ENCODE measurements at places on chromosomes 6 and 20.

DNA sequence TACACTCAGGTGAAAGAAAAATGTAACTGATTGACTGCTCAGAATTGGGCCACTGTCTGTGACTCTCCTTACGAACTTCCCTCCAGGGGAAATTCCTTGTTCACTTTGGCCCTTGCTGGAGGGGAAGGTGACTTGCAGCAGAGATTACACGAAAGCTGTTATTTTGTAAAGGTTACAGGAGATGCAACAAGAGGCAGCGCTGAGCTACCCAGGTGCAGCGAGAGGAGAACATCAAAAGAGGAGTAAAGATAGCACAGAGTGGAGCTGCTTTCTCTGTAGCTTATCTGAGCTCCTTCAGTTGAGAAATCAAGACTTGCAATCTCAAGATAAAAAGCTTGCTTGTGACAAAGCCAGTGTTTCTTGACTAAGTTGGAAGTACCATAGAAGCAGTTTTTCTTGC, 144.6 kb downstream of the ARHGAP18 start:
- no peak for DNase-seq

DNA sequence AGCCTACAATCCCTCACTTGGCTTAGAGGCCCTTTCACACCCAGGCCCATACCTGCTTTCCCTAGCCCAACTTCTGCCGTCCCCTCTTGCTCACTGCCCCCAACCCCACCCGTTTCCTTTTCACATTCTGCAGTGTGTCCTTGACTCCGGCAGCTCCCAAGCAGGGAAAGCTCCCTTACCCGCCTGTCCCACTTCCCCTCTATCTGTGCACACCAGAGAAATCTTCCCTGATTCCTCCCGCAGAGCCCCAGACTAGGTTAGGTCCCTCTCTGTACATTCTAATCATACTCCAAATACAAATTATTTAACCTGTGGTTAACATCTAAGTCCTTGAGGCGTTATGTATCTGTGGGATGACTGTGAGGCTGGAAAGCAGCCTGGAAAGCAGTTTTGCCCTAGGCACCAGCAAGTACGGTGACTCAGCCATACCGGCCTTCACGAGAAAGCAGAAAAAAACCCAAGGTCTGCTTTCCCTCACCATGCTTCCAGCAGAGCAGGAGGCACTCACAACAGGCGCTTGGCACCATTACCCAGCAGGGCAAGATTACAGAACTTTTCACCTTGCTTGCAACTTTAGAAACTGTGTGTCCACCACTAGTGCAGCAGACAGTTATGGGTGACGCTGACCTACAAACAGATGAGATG, 22.3 kb downstream of the ELOVL5 start:
- DNase-seq: peak; percentile 96

GRCh38 chr6:132733283-132733682, 19.4 kb upstream of the VNN1 start:
- DNase-seq: no peak

GRCh38 chr6:70707893-70708292, 40.2 kb downstream of the SMAP1 start:
- no peak for DNase-seq

DNA sequence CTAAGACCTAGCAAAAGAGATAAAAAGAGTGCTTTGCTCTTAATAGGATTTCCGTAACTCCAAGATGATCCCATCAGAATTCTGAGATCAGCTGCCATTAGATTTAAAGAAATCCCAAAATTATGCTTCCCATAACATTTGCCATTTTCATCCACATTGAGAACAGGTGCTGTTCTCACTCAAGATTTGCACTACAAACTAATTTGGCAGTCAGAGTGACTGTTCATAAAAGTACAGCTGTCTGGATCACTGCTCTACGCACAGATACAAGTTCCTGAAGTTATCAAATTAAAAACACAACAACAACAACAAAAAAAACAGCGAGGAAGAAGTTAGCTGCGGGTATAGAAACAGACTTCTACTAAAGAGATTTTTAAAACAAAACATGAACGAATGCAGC, 58.1 kb downstream of the ASCC3 start:
- DNase-seq: no peak

- peak; percentile 53 for DNase-seq
These were observed 113.0 kb upstream of the TMEM170B start for GRCh38 chr6:11424395-11425034.

- no peak for DNase-seq
These were observed 120.6 kb downstream of the GRM4 start for GRCh38 chr6:34025112-34025807.

DNA sequence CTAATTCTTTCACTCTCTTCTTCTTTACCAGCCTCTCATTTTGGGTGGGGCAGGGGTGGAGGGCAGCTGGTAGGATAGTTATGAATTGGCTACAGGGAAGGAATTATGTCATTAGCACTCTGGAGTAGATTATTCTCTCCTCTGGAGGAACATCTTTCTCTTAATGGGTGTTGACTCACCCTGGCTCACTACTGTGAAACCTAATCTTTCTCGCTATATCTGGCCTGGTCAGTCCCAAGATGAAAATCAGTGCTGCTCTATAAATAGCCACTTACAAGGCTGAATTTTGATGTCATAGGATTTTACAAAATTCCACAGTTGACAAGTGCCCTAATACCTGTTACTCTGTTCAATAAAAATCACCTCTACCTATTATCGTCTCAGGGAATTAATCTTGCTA, 151.3 kb downstream of the COL9A1 start:
- no peak for DNase-seq

GRCh38 chr6:124722141-124722878, 239.9 kb upstream of the RNF217 start:
- no peak for DNase-seq

DNA sequence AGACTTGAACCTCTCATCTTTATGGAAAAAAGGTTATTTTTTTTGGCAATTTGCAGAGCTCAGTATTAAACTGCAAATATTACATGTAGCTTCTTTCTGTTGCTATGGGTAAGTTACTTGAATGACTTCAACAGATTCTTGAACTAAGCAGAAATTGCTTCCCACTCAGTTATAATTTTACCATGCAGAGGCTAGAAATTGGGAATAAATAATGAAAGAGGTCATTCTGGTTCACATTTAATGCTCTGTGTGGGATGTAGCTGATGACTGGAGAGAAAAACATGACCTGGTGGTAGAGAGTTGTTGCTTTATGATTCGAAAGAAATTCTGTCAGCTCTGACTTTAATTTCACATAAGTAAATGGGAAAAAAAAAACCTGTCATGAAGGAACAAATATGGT, 16.8 kb upstream of the ADGB start:
- DNase-seq: no peak

DNA sequence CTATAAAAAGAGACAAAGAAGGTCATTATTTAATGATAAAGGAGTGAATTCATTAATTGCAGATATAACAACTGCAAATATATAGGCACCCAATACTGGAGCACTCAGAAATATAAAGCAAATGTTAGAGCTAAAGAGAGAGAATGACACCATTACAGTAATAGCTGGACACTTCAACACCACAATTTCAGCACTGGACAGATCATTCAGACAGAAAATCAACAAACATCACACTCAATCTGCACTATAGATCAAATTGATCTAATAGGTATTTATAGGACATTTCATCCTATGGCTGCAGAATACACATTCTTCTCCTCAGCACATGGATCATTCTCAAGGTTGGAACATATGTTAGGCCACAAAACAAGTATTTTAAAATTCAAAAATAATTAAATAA, 72.7 kb downstream of the MAP7 start:
- no peak for DNase-seq

DNA sequence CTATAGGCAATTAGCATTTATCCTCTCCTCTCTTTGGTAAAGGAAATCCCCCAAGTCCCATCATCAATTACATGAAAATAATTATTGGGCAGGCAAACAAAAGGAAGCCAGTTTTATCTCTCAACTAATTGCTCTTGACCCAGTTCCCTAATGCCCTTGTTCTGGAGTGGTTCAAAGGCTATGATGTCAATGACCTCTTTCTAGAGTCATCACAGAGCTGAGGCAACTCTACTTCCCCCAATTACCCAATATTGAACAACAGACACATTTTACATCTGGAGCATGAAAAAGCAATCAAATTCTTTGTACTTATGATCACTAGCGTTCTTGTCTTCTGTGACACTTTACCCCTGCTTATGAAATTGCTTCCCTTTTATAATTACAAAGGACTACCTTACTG, 43.5 kb downstream of the NT5E start:
- no peak for DNase-seq

DNA sequence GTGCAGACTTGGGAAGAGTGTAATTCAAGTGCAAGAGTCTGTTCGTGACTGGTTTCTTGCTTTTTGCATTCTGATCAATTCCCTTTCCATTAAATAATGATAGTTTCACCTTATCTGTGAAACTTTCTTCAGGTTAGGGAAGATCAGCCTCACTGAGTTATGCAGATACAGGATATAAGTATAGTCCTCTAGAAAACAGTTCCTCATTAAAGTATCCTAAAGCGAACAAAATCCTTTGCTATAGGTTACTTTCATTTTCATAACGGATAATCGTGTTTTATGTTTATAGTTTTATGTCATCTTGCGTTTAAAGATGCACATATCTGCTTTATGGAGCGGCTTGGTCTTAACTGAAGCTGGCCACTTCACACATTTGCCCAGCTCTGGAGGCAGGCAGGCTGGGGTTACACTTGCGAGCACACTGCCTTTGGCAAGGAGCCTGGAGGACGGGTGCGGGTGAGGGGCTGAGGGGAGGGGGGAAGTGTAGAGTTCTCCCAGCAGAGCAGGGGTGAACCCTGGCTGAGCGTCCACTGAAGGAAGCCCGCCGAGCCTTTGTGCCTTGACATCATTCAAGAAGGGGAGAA, 123.5 kb upstream of the IFNGR1 start:
- no peak for DNase-seq

- no peak for DNase-seq
These were observed 2.1 kb upstream of the MUC22 start for GRCh38 chr6:31008165-31008564.

DNA sequence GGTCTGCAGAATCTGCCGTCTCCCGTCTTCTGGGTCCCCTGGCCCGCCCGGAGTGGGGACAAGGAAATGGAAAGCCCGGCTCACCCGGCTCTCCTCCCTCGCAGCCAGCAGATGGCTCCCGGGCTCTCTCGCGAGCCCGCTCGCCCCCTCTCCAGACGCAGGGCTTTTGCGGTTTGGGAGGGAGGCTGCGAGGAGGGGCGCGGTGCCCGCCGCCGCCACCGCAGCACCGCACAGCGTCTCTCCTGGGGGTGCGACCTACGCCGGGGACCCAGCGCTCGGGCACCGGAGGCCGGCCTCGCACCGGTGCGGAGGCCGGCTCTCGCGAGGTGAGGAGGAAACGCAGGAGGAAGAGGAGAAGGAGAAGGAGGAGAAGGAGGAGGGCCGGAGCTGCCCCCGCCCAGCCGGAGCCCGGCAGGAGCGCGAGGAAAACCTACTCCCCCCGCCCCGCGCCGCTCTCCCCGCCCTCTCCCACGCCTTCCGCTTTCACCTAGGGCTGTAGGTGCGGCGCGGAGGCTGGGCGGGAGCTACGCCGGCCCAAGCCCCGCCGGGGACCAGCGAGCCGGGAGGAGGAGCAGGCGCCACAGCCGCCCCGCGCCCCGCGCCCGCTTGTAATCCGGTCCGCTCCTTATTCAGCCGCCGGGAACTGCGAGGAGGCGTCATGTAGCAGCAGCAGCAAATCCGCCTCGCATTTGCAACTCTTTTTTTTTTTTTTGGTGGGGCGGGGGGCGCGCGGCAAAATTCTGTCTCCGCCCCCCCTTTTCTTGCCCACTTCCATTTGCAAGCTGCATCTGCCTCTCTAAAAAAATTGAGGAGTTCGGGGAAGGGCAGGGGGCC, at the start of gene CARMIL1:
TSS of gene CARMIL1 (plus strand) at position 461 of the 834 bp plus-strand sequence. CDS start 422 bp downstream, outside the sequence.
- peak; percentile 93 for DNase-seq

DNA sequence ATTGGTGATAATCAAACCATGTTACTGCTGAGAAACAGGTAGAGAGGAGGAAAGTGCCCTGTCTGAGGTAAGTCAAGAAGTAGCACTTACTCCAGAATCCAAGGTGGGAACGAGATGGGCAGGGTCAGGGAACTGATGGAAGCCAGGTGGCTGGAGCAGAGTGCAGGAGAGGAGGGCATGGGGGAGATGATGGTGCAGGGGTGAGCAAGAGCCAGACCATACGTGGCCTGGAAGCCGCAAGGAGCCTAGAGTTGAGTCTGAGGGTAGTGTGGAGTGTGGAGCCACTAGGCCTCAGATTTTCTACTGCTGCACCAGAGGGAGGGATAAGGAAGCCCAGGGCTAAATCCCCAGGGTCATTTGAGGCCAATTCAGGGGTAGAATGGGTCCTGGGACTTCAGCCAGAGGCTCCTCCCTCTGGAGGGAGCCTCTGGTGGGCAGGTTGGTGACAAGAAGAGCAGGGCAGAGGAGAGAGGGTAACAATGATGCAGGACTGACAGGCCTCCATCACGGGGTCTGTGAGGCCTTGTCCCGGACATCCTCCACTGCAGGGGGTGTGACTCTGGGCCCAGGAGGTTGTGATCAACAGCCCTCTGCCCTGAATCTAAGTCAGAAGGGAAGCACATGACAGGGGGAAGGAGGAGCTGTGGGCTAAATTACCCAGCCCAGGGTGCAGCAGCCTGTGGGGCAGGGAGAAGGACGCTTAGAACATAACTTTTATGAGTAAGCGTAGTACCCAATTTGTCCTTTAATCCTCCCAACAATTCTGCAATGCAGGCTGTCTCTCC, 28.7 kb downstream of the COX4I2 start:
- DNase-seq: no peak

DNA sequence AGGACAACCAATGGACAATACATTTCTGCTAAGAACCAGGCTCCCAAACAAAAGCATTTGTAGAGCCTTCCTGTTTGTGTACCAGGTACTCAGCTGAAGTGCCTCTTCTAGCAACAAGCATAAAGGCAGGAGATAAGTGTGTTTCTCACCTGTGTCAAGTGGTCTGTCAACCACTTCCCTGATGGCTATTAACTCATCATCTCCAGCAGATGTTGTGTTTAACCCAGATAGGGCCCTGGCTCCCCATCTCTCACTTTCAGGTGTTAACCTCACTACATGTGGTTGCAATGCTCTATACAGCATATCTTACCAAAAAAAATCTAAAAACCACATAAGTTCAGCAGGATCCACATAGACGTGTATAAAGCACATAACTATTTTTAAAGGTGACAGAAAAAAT, 9.6 kb upstream of the IL17A start:
- DNase-seq: no peak

- DNase-seq: no peak
These were observed 5.1 kb downstream of the UBE2V1 start for GRCh38 chr20:50107796-50108331.

DNA sequence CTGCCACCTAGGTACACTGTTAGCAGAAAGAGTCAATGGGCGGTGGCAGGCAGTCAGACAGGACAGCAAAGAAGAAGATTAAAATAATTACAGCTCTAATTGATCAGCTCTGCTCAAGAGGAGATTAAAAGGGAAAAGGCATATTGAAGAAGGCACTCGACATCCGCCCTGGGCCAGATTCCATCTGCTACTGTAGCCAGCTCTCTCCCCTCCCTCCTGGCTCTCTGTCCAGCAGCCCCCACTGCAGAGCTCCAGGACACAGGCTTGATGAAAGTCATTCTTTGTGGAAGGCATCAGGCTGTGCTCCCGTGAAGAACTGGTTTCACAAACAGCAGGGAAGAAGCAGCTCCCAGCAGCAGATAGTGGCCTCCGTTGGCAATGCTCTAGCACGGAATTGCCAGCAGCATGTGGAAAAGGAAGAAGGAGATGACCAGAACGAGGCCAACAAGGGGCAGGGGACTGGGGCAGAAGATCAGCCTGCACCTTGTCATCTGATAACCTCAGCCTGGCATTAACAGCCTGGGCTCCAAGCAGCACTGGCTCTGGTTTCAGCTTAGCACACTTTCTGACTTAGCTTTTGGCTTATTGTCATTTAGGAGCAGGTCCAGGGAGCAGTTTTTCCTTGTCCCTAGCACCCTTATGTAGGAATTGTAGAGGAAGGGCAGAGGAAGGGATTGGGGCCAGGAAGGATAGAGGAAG, 465.9 kb downstream of the KIF16B start:
- DNase-seq: no peak

Measured in foreskin keratinocyte (primary cell).